ENCODE measurements at places on chromosomes 12 and 14.

DNA sequence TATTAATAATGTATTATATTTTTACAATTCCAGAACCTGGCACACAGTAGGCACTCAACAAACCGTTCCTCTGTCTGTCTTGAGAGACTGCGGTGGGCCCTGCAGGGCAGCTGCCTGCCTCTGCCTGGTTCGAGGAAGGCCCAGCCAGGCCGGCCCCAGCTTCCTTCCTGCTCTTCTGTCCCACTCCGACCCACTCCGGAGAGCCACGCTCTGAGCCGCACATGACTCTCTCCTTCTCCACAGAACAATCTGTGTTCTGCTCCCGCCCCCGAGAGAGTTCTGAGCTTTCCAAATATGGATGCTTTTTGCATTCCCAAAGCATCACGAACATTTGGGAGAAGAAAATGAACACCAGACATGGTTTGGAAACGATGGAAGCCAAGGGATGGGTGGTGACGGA lies 57.3 kb downstream of the TTC7B start:
- ATAC-seq = no peak

DNA sequence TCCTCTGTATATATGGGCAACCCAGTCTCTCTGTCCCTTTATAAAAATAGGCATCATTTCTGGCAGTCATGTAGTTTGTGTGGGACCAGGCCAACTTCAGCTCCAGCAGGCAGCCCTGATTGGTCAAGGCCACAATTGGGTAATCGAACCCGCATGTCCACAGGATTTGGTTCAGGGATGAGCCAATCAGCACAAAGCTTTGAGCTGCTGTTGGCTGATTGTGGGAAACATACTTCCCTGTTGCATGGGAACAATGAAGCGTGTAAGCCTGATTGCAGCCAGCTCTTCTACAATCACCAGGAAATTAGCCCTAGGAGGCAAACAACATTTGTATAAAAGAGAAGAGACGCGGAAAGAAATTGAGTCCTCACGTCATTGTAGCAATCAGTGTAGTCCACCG lies 328.6 kb downstream of the PCNX1 start:
- peak; percentile 15 for ATAC-seq

DNA sequence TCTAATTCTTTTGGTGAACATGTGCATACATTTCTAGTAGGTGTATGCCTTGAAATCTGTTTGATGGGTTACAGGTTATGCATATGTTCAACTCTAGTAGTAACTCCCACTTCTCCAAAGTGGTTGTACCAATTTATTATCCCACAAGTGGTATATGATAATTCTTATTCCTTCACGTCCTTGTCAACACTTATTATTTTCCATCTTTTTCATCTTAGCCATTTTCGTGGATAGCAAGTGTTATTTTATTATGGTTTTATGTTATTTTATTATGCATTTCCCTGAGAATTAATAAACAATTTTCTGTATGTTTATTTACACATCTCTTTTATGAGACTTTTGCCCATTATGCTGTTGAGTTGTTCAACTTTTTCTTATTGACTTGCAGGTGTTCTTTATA lies 11.2 kb upstream of the AMIGO2 start:
- ATAC-seq = no peak

GRCh38 chr14:70962935-70963334 lies 55.7 kb downstream of the PCNX1 start:
- ATAC-seq = no peak

DNA sequence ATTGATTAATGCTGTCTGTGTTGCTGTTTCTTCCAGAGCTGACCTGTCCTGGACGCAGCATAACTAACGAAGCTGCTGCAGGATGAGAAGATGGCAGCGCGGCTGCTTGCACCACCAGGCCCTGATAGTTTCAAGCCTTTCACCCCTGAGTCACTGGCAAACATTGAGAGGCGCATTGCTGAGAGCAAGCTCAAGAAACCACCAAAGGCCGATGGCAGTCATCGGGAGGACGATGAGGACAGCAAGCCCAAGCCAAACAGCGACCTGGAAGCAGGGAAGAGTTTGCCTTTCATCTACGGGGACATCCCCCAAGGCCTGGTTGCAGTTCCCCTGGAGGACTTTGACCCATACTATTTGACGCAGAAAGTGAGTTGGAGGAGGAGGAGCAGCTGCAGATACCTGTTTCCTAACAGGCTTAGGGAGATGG lies 71.7 kb downstream of the SCN8A start:
- ATAC-seq = no peak

DNA sequence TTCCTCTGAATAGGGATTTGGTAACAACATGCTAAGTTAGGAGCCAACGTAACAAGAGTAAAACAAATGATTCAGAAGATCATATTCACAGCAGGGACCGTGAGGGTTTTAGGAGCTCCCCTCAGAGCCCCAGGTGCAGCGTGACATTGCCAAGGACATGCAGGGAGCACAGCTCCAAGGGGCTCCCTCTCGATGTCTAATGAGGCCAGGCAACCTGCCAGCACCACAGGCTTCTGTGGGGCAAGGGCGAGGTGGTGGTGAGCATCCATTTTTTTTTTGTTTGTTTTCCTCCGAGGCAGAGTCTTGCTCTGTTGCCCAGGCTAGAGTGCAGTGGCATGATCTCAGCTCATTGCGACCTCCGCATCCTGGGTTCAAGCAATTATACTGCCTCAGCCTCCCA lies 95.1 kb upstream of the PTPRB start:
- no peak for ATAC-seq

DNA sequence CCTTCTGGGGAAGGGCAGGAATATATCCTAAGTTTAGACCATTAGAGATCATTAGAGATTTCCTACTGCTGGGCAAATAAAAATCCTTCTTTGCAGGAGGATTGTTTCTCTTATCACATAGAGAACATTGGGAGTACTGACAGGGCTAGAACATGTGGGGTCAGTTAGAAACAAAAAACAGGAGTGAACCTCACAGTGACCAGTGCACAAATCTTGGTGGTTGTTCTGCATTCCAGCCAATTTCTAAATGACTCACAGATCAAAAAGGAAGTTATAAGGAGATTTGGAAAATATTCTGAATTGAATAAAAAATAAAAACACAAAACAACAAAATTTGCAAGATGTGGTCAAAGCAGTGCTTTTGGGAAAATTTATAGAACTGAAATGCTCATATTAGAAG lies 118.8 kb downstream of the LLPH start:
- ATAC-seq = no peak

GRCh38 chr12:27064397-27065342 lies 17.7 kb downstream of the C12orf71 start:
- no peak for ATAC-seq

GRCh38 chr12:130137040-130138018 lies 24.9 kb upstream of the FZD10 start:
- ATAC-seq = peak; percentile 88

- no peak for ATAC-seq
These were observed 15.8 kb downstream of the KRT71 start for GRCh38 chr12:52537101-52537500.

DNA sequence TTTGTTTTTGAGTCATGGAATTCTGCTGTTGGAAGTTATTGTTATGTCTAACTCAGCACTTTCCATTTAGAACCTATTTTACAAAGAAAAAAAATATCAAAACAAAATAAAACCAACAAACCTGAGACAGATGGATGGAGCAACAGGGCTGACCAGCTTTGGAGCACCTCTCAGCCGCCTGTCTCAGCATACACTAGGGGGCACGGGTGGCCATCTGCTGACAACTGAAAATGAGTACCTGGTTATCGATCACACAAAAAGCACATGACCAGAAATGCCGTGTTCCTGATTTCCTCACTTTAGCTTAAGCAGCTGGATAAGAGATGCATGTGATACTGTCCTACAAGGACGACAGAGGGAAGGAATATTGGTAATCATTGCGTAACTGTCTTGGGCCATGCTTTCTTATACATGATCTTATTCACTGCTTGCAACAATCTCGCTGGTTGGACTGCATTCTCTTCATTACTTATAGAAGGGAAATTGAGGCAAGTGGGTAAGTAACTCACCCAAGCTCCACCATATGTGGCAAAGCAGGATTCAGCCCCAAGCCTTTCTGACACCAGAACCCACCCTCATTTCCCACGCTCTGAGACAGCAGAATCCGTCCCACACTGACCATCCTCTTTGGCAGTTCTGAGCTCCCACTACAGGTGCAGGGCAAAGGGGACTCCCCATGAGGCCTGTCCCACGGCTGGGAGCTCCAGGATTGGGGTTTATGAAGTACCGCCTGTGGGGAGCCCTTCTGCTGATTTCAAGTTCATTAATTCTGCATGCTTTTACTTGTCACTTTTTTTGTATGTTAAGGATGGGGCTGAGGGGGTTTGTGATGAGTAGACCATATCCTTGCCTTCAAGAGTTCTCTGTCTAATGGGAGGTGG lies 43.5 kb downstream of the C14orf132 start:
- ATAC-seq = no peak

GRCh38 chr12:104890476-104891096 lies 67.5 kb downstream of the SLC41A2 start:
- ATAC-seq = peak; percentile 44

DNA sequence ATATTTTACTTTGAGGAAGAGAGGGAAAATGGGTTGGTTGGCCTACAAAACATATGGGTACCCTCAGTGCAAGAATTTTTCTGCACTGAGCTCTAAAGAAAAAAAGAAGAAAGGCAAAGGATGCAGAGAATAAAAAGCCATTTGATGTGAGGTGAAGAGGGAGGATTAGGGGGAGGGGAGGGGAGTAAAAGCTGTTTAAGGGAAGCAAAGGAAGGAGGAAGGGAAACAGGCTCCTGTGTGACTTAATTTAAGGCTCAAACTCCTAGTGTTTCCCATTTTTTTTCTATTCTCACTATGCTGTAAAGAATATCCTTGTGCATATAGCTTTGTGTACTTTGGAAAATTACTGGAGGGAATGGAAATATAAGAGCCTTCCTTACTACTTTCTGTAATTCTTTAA lies 78.7 kb downstream of the NKX2-1 start:
- ATAC-seq = no peak

DNA sequence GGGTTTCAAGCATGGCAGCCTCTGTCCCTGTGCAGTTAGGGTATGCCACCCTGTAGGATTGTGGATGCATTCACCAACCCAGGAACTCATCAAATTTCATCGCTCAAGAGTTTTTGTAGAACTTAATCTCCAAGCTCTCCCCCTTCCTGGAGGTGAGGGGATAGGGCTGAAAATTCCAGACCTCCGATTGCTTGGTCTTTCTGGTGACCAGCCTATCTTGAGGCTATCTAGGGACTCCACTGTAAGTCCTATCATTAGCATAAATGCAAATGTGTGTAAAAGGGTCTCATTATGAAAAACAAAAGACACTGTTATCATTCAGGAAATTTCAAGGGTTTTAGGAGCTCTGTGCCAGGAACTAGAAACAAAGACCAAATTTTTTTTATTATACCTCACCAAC lies 244.0 kb downstream of the DUSP6 start:
- ATAC-seq = no peak

GRCh38 chr12:8996682-8997405 lies 7.5 kb downstream of the KLRG1 start:
- peak; percentile 68 for ATAC-seq

DNA sequence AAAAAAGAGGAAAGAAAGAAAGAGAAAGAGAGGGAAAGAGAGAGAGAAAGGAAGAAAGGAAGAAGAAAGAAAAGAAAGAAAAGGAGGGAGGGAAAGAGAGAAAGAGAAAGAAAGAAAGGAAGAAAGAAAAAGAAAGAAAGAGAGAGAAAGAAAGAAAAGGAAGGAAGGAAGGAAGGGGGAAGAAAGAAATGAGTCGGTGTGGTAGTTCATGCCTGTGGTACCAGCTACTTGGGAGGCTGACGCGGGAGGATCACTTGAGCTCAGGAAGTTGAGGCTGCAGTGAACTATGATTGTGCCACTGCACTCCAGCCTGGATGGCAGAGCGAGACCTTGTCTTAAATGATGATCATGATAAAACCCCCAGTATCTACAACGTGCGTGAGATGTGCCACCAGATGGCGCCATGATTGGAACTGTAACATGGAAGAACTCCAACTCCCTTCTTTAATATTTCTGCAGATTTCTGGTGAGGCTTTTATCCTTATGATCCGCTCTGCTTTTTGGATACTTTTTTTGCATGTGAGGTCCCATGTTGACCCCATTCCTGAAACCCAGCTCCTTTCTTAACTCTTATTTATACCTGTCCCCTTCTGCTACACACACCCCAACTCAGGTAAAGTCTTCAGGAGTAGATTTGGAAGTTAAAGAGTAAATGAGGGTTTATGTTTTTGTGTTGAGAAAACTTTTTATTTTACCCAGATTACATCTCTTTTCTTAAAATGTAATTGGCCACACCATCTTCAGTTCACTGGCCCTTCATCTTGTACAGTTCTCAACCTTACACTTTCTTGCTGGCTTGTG lies 25.6 kb downstream of the RNASE10 start:
- ATAC-seq = peak; percentile 79

DNA sequence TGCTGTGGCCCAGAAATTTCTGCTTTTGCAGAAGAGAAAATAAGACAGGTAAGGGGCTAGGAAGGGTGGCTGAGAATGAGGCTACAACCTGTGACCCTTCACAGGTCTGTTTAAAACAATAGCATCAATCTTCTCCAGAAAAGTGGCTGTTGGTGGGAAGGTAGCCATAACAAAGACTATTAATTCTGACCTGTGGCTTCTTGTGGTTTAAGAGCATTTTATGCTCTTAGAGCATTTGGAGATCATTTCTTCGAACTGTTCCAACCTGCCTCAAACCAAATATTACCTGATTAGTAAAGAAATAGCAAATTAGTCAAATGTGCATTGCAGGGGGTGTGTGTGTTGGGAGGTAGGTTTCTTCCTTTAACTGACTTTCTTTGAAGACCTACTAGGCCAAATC lies 15.2 kb upstream of the TCP11L2 start:
- no peak for ATAC-seq

- ATAC-seq = no peak
These were observed 95.4 kb upstream of the ANO4 start for GRCh38 chr12:100699209-100699608.

DNA sequence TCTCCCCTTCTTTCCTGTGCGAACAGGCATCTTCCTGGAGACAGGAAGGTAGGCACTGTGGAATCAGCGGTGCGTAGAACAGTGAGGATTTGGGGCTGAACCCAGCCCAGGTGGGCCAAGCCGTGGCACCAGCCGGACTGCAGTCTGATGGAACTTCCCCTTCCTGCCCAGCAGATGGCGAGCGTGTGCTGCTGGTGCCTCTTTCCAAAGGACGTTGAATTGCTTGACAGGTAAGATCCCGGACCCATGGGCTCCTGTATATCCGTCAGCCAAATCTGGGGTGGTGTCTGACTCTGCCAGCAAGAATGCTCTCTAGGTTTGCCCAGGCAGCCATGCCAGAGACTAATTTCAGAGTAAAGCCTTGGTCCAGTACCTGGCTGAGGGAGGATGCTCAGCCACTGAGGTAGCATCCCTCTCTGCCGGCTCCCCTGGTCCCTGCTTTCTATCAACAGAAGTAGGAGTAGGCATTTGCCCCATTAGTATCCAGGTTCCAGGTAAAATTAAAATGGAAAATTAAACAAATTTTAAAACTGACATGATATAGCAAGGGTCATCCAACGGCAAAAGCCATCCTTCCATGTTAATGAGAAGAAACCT lies 21.1 kb upstream of the KCNA5 start:
- ATAC-seq = peak; percentile 42

DNA sequence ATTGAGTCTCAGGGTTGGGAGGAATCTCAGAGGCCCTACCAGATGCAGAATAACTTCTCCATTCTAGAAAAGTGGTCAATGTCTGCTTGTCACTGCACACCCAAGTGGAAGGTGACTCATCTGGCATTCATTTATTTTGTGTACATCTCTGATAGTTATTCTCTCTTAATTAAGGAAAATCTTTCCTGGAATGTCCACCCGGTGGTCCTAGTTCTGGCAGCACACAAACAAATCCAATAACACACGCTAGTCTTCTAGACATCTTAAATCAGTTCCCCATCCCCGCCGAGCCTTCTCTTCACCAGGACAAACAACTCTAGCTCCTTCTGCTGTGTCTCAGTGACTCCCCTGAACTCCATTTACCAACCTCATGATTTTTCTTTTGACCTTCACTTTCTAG lies 50.0 kb upstream of the SCN8A start:
- ATAC-seq = no peak

GRCh38 chr12:79082595-79082994 lies 218.0 kb downstream of the SYT1 start:
- ATAC-seq = no peak

Data from motor neuron (in vitro differentiated cells).